NCI-H2171 treated with DMSO at 0.1 percent for 48 hours (cell line): ENCODE measurements at places on chromosomes 16 and 17.

- DNase-seq, result no peak
Observed at GRCh38 chr17:6168296-6168695, 98.1 kb downstream of the WSCD1 start.

DNA sequence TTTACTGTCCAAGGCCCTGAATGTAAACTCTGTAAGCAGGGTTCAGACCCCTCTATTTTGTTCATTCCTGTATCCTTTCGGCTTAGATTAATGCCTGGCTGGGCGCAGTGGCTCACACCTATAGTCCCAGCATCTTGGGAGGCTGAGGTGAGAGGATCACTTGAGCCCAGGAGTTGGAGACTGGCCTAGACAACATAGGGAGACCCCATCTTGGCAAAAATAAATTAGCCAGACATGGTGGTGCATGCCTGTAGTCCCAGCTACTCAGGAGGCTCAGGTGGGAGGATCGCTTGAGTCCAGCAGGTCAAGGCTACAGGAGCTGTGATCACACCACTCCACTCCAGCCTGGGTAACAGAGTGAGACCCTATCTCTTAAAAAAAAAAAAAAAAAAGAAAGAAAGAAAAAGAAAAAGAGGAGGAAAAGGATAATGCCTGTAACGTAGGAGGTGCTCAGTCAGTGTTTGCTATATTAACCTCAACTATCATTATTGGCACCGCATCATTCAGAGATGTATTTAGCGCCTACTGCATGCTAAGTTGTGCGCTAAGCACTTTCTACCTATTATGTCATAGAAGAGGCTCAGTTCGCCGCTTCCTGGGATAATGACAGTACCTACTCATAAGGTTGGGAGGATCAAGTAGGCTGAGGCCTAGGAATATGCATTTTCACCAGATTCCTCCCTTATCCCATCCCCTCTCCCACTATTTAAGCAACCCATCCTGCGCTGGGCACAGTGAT is 5.0 kb downstream of the SOCS1 start:
- peak; percentile 60 for DNase-seq

DNA sequence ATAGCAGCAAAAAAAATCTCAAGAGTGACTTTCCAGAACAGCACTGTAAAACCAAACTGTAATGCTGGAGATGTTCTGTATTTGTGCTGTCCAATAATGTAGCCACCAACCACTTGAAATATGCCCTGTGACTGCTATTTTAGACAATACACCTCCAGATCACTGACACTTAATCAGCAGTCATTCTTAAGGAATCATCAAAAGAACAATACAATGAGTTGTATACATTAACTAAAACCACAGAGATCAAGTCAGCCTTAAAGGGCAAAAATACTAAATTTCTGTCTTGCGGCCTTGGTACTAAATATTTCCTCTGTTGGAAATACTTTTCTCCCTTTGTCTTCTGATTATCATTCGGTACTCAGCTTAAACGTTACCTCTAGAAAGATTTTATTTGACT is 33.6 kb upstream of the ANKFY1 start:
- DNase-seq, result no peak

DNA sequence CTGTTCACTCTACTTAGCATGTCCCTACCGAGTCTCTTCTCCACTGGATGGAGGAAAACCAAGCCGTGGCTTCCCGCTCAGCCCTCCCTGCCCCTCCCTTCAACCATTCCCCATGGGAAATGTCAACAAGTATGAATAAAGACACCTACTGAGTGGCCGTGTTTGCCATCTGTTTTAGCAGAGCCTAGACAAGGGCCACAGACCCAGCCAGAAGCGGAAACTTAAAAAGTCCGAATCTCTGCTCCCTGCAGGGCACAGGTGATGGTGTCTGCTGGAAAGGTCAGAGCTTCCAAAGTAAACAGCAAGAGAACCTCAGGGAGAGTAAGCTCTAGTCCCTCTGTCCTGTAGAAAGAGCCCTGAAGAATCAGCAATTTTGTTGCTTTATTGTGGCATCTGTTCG is 2.8 kb upstream of the LPCAT2 start:
- DNase-seq, result no peak

GRCh38 chr17:7329997-7330637 is 982 bp upstream of the NEURL4 start:
- peak; percentile 85 for DNase-seq
